ENCODE measurements at places on chromosomes 1 and 21.

DNA sequence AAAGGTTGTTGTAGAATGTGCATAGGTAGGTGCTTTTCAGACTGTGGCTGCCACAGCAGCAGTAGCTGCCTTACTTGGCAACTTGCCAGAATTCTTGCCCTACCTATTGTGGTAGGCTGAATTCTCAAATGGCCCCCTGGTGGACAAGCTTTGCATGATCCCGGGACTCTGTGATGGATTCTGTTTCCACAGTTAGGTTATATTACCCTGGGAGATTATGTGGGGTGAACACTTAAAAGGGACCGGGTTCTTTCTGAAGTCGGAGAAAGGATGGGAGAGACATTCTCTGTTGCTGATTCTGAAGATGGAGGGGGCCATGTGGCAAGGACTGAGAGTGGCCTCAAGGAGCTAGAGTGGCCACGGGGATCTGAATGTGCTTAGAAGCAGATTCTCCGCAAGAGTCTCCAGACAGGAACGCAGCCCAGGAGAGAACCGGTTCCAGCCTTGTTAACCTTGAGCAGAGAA lies 32.1 kb upstream of the KCNE1 start:
- peak; percentile 82 for DNase-seq

- DNase-seq, result no peak
Measured at GRCh38 chr1:47213230-47213963, 18.6 kb downstream of the TAL1 start.

GRCh38 chr21:44858791-44859190 lies 14.7 kb downstream of the PTTG1IP start:
- DNase-seq, result no peak

DNA sequence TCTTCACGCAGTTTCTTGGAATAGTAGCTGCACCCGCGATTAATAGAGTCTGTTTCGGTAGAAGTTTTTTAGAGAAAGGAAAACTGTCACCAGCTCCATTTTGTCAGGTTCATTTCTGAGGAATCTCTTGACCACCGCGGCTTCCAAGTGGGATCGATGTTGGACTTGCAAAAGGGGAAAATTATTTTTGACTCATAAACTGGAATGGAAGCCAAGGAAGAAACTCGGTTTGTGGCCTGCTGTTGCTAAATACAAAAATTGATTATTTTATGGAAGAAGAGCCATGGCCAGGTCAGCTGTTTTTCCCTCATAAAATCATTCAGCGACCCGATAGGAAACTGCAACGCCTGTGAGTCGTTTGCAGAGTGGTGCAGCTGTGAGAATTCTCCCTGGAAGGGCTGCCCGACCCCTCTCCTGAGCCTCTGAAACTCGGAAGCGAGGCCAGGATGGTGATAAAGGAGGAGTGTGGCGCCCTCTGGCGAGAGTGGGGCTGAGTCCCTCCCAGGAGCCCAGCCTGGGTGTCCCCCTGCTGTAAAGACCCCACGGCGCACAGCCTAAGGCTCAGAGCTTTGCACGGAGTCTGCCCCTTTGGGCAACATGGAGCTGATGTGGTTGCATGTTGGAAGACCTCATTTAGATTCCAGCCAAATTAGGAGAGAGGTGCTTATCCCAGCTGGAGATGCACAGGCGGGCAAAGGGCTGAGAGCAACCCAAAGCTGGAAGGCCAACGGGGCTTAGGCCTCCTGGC lies 83.6 kb upstream of the SLC25A33 start:
- peak; percentile 65 for DNase-seq

GRCh38 chr1:17909634-17910033 lies 154.5 kb downstream of the ACTL8 start:
- DNase-seq, result no peak

DNA sequence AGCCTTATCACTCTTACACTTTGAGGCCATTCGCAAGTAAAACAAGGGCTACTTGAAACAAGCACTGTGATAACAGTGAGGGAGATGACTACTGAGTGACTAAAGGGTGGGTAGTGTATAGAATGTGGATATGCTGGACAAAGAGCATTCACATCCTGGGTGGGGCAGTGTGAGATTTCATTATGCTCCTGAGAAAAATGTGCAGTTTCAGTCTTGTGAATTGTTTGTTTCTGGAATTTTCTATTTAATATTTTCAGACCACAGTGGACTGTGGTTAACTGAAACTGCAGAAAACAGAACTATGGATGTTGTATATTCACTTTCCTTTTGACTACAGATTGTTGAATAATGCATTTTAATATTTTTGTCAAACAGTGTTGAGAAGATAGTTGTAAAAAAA lies 25.1 kb upstream of the B3GALT2 start:
- DNase-seq, result peak; percentile 81

DNA sequence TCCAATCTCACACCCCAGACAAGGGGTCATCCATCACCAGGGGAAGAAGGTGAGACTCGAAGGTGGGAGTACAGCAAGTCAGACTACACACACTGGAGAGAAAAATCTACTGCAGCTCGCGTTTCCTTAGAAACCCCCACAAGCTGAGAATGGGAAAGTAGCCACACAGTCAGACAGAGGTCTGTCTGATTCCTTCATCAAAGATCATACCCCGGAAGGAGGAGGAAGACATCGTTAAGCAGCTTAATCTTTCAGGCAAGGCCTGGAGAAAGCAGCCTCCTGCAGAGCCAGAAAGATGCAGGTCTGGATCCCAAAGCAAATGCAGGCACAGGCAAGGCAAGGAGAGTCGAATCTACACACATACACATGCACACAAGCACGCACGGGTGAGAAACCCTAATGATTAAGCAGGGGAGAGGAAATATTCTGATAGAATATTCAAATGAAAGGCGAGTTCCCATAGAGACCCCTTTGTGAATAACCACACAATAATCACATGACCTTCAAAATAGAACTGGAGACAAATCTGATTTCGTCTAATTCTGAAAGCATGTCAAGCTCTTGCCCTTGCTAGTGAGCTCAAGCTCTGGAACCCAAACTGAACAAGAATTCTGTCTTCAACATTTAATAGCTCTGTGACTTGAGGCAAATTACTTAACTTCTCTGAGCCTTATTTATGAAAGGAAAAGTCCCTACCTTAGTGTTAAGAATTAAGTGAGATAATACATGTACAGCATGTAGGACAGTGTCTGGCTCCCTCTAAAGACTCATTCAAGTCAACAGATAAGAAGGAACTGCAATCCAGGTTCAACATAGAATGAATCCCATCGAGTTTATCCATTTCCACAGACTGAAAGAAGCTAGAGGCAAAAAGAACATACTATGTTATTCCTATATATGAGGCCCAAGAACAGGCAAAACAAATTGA lies 387.8 kb downstream of the OMA1 start:
- DNase-seq, result no peak

DNA sequence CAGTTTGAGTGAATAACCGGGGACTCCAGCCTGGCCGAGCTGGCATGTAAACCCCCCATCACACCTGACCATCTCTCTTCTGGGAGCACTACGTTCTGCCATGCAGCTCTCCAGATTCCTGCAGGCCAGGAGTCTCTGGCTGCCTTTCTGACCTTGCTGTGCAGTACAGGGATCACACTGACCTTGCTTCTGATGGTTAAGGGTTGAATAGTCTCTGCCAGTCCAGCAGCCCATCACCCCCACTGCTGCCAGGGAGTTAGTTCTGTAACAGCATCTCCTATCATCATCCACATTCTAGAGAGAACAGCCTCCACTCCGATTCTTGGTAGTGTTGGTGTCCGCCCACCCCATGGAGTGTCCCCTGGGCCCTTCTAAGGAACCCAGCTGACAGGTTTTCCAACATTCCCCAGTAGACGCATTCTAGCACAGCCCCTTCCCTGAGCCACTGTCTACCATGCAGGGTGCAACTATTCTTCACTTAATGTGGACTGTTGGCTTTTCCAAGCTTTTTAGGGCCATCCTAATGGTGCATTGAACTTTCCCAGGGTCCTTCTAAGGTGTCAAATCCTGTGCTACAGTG lies 109.8 kb downstream of the RIPK4 start:
- peak; percentile 76 for DNase-seq

DNA sequence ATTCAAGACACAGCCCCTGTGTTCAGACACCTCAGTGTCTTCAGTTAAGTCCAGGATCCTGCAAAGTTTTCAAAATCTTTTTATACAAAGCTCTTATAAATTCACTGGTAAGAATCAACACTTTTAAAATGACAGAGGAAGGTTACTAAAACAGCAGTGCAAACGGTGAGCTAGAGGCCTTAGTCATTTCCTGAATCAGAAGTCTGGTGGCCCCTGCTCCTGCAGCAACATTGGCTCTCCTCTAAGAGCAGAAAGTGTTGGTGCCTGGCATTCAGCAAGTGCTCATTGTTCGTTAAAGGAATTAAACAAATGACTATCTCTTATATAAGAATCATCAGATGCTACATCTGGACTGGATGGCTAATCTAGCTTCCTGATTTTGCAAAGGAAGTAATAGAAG lies 282.9 kb downstream of the PTGER3 start:
- DNase-seq, result no peak

DNA sequence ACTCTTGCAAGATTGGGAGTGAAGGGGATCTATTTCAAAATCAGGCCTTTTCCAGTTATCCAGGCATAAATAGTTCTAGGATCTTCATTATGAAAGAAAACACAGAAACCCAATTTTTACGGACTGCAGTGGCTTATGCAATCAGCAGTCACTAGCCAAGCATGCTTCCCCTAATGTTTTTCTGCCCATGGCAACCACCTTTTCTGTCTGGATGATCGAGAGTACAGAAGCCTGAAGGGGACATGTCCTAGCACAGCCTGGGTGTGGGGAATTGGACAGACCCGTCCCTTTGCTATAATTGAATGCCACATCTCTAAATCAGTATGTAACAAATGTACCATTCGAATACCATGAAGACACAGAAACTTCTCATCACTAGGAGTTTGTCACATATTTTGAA lies 29.8 kb upstream of the NCAM2 start:
- DNase-seq, result no peak

DNA sequence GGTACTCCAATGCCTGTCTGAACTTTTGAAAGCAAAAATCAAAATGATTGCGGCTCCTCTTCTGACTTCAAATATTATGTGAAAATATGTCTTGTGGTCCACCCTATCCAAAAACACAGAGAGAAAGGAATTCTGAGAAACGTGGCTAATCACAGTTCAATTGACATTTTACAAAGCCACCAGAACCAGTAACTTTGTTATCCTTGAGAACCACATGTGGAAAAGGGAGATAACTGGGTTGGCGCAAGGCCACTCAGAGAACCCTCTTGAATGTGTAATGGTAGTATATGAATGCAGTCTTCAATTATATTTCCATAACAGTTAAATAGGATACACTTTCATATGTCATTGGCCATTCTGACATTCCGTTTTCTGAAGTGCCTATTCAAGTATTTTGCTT lies 1030.0 kb upstream of the TMPRSS15 start:
- DNase-seq, result no peak

- no peak for DNase-seq
Measured at GRCh38 chr21:17269760-17270159, 243.1 kb upstream of the CXADR start.

GRCh38 chr1:8831340-8831739 lies 13.9 kb upstream of the RERE start:
- no peak for DNase-seq

DNA sequence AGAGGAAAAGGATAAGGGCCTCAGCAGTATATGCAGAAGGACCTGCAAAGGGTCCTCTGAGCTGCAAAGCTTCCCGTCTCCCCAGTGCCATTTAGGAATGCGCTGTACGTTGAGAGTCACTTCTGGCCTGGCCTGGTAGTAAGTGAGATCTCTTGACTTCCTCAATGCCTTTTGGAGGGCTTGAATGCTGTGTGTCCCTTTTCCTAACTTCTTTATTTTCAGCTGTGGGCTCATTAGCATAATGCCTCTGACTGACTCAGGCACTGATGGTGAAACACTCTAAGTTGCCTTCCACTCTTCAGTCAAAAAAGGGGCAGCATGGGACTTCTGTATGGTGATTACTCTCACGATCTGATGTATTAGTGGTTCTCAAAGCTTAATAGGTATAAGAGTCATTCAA lies 49.9 kb downstream of the XCL1 start:
- DNase-seq, result no peak

- DNase-seq, result no peak
Measured at GRCh38 chr1:227487606-227488005, 75.8 kb upstream of the ZNF678 start.

DNA sequence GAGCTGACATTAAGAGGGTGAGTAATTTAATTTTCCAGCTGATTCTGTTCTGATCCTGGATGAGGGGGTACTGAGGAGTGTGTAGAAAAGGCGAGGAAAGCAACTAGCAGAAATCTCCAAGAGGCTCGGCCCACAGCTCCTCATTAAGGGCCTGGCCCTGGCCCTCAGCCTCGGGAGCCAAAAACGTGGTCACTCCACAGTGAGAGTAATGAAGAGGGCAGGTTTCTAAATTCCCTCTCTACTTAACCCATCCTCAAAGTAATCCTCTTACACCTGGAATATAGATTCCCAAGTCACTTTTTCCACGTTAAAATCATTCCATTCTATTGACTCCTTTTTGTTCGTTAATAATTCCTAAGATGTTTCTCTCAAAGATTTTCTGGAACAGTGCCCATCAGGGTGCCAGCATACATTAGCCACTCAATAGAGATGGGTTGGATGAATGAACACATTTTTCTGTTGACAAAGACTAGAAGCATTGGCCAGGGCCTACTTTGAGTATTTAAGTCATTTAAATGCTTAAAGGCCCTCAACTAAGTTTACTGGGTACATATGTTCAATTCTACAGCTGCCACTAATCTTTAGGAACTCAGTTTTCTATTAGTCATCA lies 1.1 kb upstream of the COL11A1 start:
- DNase-seq, result peak; percentile 100

GRCh38 chr1:19676438-19676922 lies 11.8 kb downstream of the HTR6 start:
- peak; percentile 59 for DNase-seq

DNA sequence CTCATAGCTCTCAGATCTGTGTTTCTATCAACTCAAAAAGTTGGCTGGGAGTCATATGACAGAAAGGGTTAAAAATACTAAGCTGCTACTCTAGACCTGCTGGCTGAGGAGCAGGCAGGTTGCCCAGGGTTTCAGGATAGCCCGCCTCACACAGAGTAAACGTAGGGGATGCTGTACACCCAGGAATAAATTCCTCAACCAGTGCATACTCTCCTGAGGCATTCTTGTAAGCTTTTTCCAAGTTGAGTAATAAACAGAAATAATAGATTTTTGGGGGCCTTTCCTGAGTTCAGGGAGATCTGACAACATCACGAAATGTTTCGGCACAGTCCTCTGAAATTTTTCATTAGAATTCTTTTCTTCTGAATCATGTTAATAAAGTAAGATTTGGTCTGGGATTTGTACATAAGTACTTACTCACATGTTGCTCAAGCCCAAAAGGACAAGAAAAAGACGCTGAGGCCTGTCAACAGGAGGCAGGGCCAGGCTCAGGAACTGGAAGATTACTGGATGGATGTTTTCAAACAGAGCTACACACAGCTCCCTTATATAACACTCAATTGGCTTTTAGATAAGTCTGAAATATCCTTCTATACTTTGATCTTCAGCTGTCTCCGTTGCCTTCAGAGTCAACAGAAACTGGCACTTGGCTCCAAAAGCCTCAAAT lies 41.0 kb downstream of the TGFBR3 start:
- DNase-seq, result peak; percentile 34

- DNase-seq, result peak; percentile 6
Measured at GRCh38 chr1:173861731-173862145, 6.1 kb downstream of the GAS5 start.

DNA sequence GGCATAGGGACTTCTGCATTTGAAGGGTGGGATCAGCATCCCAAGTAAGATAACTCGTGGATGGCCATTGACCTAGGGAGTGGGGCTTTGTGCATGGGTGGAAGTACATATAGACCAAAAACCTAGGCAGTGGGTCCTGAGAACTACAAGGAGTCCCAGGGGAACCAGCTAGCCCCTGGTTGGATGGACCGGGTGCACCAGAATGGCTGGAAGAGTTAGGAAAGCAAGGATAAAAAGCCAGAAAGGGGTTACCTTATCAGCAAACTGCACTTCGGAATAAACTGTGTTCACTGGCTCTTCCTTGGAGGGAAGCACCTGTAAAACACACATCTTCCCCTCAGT lies 26.6 kb upstream of the SLAMF6 start:
- DNase-seq, result no peak

Measured in trophoblast cell (in vitro differentiated cells and primary cell).